Osteocyte (in vitro differentiated cells): ENCODE measurements at places on chromosomes 16 and 17. TPM values are rescaled to one million over a fixed set of nuclear protein-coding genes. Genes with fewer than 3 reads are reported as not detected.

Gene MYO15A
- 0.21 and 0.37 TPM in 2 replicates for total RNA-seq

Gene PIPOX
- 1.1 and 1.6 TPM in 2 replicates for total RNA-seq

Gene EZH1
- total RNA-seq = 44.8 and 47.6 TPM in 2 replicates

DNA sequence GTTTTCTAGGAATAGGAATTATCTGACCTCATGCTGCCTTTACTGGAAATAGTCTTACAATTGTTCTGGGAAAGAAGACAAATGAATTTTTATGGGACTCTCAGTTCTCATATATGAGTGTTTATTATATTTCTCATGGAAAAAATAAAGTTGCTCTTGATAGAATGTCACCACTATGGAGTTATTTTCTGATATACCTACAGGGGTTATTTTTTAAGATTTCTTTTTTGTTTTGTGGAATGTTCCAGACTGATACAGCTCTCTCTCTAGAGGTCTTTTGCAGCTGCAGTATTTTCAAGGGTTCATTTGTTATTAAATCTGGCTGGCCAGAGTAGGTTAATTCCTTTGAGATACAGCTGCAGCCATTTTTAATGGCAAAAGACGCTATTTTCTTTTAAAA is 100.7 kb downstream of the ABCA8 start:
- no peak overlapping the region for H3K27ac ChIP-seq
- no peak for DNase-seq
- no peak overlapping the region for H3K4me3 ChIP-seq
- H3K27me3 ChIP-seq = peaks cover 8% of the 10 kb centered on the region

- DNase-seq = no peak
- H3K27me3 ChIP-seq = no peaks in the 10 kb centered on the region
- no peaks in the 10 kb centered on the region for H3K4me1 ChIP-seq
- no peaks in the 10 kb centered on the region for H3K36me3 ChIP-seq
- H3K27ac ChIP-seq = no peak overlapping the region
- H3K4me3 ChIP-seq = no peak overlapping the region
Measured at GRCh38 chr17:53141731-53142130, 681.0 kb upstream of the KIF2B start.

- peaks cover 6% of the 10 kb centered on the region for H3K36me3 ChIP-seq
- H3K4me3 ChIP-seq = no peak overlapping the region
- H3K4me1 ChIP-seq = peaks cover 36% of the 10 kb centered on the region
Measured at GRCh38 chr16:12276576-12276975, 300.0 kb downstream of the SNX29 start.

DNA sequence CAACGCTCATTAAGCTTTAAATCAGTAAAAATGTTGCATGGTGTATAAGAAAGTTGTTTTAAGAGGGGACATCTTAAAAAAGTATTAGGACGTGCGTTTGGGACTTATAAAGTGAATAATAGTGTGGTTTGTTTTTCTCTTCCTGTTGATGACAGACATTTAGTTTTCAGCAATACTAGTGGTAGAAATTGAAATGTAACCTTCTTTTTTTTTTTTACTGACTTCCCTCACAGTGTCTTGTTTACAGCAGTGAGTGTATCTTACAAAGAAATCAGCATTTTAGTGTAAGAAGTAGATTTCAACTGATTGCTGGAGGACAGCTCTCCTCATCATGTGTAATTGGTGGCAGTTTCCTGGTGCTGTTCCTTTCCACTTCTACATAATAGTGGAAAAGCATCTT is 39.6 kb downstream of the CYLD start:
- H3K4me1 ChIP-seq = no peaks in the 10 kb centered on the region
- H3K4me3 ChIP-seq = no peak overlapping the region
- no peak overlapping the region for H3K27ac ChIP-seq
- H3K36me3 ChIP-seq = peaks cover 47% of the 10 kb centered on the region

DNA sequence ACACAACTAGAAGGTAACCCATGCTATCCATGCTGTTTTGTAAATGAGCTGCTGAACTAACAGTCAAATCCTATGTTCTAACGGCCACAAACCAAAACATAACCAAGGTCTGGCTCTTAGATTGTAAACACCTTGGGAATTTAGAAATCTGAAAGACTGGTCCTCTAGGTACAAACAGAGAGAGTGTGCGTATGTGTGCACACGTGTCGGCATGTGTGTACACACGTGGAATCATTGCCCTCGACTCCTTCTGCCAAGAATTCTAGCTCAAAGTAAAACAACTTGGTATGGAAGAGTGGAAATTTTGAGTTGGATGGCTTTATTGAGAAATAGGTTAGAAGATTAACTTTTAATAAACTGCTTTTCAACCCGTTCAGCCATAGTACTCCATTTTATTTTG is 18.1 kb upstream of the GHDC start:
- no peaks in the 10 kb centered on the region for H3K27me3 ChIP-seq
- peaks cover 43% of the 10 kb centered on the region for H3K36me3 ChIP-seq
- H3K4me3 ChIP-seq = no peak overlapping the region
- no peaks in the 10 kb centered on the region for H3K4me1 ChIP-seq

- no peak overlapping the region for H3K27ac ChIP-seq
- DNase-seq = no peak
- H3K36me3 ChIP-seq = no peaks in the 10 kb centered on the region
Measured at GRCh38 chr17:60157487-60158040, 7.8 kb downstream of the CA4 start.
